ENCODE measurements at places on chromosomes 3 and 15.

DNA sequence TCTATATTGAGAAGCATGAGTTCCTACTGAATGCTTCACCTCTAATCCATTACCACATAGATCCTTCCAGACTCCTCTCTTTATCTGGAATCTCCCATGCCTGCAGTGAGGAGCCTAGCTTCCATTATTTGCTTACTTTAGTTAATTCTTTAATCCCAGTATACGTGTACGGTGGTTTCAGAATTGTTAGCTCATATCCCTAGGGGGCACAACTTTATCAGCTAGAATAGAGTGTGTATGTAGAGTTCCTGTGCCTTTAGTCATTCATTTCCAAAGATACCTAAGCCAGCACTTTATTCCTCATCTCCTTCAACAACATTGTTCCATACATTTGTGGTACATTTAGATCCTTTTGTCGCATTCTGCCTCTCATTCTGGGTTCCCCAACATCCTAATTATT lies 226.0 kb downstream of the TJP1 start:
- DNase-seq = no peak

- no peak for DNase-seq
These were observed 48.1 kb downstream of the SH3BP5 start for GRCh38 chr3:15284121-15284889.

DNA sequence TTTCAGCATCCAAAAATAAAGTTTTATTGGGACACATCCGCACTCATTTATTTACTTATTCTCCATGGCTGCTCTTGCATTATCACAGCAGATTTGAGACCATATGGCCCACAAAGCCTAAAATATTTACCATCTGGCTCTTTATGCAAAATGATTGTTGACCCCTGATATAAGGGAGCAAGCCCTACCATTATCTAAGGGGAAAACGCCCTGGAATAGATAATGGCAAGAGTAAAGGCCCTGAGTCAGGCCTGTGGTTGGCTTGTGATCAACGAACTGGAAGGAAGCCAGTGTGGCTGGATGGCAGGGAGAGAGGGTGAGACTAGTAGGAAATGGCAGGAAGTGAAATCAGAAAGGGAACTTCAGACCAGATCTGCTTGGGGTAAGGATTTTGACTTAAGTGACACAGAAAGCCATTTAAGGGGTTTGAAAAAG lies 24.6 kb upstream of the DMXL2 start:
- no peak for DNase-seq

- DNase-seq = no peak
These were observed 129.7 kb upstream of the WNT5A start for GRCh38 chr3:55616803-55617202.

- DNase-seq = no peak
These were observed 169.0 kb upstream of the BCL6 start for GRCh38 chr3:187914231-187914630.

- no peak for DNase-seq
These were observed 14.2 kb downstream of the LRIG1 start for GRCh38 chr3:66486646-66487045.
